ENCODE measurements at places on chromosomes 12 and 14. TPM values are rescaled to one million over a fixed set of nuclear protein-coding genes. Genes with fewer than 3 reads are reported as not detected.

DACT1 gene
- total RNA-seq: 4.3 TPM

CMTM5 gene
- not detected for total RNA-seq

CCDC38 gene
- total RNA-seq: not detected

CKAP4 gene
- total RNA-seq: 283 TPM

CYP46A1 gene
- 0.12 TPM for total RNA-seq

FRS2 gene
- total RNA-seq: 22.2 TPM

TAS2R7 gene
- not detected for total RNA-seq

SLC6A12 gene
- total RNA-seq: 0.70 TPM

NANOG gene
- total RNA-seq: not detected

OTOGL gene
- total RNA-seq: 0.10 TPM

AICDA gene
- total RNA-seq: not detected

FAM222A gene
- 1.0 TPM for total RNA-seq

RTL1 gene
- total RNA-seq: not detected

MYH7 gene
- total RNA-seq: not detected

FOXM1 gene
- 17.6 TPM for total RNA-seq

FAM181A gene
- not detected for total RNA-seq

GRIN2B gene
- 0.10 TPM for total RNA-seq

SLC35E3 gene
- 1.1 TPM for total RNA-seq

KTN1 gene
- total RNA-seq: 94.2 TPM

SDSL gene
- 7.8 TPM for total RNA-seq

TPPP2 gene
- not detected for total RNA-seq

LTB4R gene
- 7.9 TPM for total RNA-seq

GNB3 gene
- 2.3 TPM for total RNA-seq

GPR137C gene
- 2.1 TPM for total RNA-seq

CD27 gene
- 0.53 TPM for total RNA-seq

OTX2 gene
- total RNA-seq: not detected

CCND2 gene
- 181 TPM for total RNA-seq

C2CD5 gene
- 34.5 TPM for total RNA-seq

SOCS2 gene
- 58.6 TPM for total RNA-seq

TESPA1 gene
- not detected for total RNA-seq

ESRRB gene
- not detected for total RNA-seq

METTL25 gene
- total RNA-seq: 4.8 TPM

OTUB2 gene
- total RNA-seq: 5.7 TPM

MYF6 gene
- total RNA-seq: not detected

SLC6A13 gene
- total RNA-seq: not detected

WASHC4 gene
- 127 TPM for total RNA-seq

ABCC9 gene
- total RNA-seq: 1.1 TPM
